ENCODE measurements at places on chromosomes 6 and 20.

- DNase-seq, result no peak
Observed at GRCh38 chr6:40000964-40001515, 66.8 kb upstream of the MOCS1 start.

- no peak for DNase-seq
Observed at GRCh38 chr6:115891111-115891669, 169.5 kb downstream of the FRK start.

GRCh38 chr20:32672394-32672981 lies 1.3 kb downstream of the C20orf203 start:
- DNase-seq, result peak; percentile 88

GRCh38 chr6:111989743-111990142 lies 64.2 kb upstream of the CCN6 start:
- DNase-seq, result no peak

GRCh38 chr6:43668151-43669028 lies 19.2 kb downstream of the MRPS18A start:
- DNase-seq, result peak; percentile 39
